ENCODE measurements at places on chromosomes 4 and X.

- DNase-seq, result no peak
Measured at GRCh38 chr4:113276464-113277170, 227.2 kb downstream of the ANK2 start.

- DNase-seq, result no peak
Measured at GRCh38 chr4:147863808-147864472, 132.1 kb downstream of the ARHGAP10 start.

GRCh38 chr4:30760551-30760950 lies 40.4 kb downstream of the PCDH7 start:
- no peak for DNase-seq

GRCh38 chrX:119686087-119686691 lies 6.8 kb downstream of the SEPTIN6 start:
- DNase-seq, result no peak

- peak; percentile 23 for DNase-seq
Measured at GRCh38 chr4:185534866-185535611, at the start of gene PDLIM3. Gene PDLIM3 (minus strand): TSS chr4:185535507. CDS start chr4:185535434, 73 bp downstream.

DNA sequence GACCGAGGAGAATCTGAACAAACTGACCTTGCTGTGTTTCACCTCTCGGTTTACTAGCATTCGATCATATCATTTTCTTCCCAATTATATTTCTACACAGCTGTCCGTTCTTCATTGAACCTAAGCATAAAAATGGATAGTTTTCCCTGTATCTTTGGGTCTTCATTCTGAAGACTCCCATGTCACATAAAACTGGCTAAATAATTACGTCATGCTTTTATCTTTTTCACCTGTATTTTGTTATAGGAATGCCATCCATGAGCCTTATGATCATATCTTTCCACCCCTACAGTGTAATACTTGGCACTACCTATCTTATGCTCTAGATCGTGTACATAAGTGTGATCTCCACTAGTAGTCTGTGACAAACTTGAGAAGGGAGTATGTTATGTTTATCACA lies 456.1 kb downstream of the FGF13 start:
- no peak for DNase-seq

DNA sequence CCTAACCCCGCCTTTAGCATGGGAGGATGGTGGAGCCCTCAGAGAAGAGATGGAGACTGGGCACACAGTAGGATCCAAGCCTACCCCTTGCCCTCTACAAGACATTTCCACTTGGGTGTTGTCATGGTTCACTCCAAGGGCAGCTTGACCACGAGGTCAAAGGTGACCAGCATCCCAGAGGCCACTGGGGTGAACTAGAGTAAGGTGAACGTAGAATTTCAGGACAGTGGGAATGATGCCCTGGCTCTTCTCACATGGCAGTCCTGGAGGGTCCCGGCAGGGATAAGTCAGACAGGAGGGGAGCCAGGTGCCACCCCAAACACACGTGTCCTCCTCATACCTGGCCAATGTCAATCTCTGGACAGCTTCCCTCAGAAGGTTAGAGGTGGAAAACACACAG lies 274.2 kb upstream of the AGTR2 start:
- no peak for DNase-seq

GRCh38 chrX:103817502-103817901 lies 14.6 kb downstream of the RAB9B start:
- peak; percentile 19 for DNase-seq

DNA sequence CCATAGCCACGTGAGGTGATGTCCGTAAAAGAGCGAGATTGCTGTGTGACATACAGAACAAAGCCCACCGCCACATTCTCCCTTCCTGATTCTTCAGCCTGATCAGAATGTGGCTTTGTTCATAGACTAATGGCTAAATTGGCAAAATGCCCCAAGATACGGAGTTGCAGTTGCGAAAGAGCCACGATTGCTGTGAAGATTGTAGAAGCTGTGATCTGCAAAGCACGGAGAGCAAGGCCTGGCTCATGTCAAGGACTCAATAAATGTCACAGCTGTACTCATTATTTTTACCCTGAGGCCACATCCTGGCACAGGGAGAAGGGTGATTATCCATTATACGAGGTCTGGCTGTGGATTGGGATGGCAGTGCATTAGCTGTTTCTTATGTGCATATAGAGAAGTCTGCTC lies 34.2 kb downstream of the ARSD start:
- no peak for DNase-seq

DNA sequence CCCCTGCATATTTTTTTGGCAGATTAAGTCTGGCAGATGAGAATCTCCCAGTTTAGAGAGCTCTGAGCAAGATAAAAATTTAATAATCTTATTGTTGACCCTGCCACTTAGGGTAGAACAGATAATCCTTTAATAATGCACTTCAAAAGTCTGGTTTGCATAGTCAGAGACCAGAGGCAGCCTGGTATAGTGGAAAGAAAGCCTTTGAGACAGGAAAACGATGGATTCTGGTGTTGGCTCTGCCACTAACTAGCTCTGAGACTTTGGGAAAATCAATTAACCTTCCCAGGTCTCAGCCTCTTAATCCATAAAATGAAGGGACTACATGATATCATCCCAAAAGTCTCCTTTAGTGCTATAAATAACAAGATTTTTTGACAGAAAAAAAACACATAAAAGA lies 824.5 kb downstream of the STIM2 start:
- no peak for DNase-seq

DNA sequence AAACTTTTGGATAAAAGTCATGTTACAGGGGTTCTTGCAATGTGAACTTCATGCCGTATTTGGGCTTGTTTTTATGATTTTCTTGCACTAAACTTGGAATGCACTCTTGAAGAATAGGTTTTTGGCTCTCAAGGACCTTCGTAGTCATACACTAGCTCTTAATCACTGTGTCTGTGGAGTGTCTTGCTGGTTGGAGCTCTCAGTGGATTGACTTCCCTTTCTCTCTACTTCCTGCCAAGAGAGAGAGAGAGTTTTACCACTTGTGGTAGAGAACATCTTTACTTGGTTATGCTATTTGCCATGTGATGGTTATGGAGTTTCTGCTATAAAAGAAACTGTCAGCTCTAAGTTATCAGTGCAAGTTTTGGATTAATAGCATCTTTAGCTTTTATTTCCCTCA lies 112.4 kb downstream of the BMPR1B start:
- DNase-seq, result no peak
